ENCODE measurements at places on chromosomes 1 and 21. TPM values are rescaled to one million over a fixed set of nuclear protein-coding genes. Genes with fewer than 3 reads are reported as not detected.

- no peak for DNase-seq
- H3K36me3 ChIP-seq: no peaks in the 10 kb centered on the region
- peaks cover 4% of the 10 kb centered on the region for H3K4me1 ChIP-seq
Measured at GRCh38 chr1:210445931-210446330, 117.2 kb downstream of the HHAT start.

- DNase-seq: no peak
- H3K4me1 ChIP-seq: peaks cover 3% of the 10 kb centered on the region
- H3K27me3 ChIP-seq: peaks cover 11% of the 10 kb centered on the region
- H3K27ac ChIP-seq: no peak overlapping the region
- H3K4me3 ChIP-seq: no peak overlapping the region
Measured at GRCh38 chr1:116429821-116430374, 56.9 kb downstream of the ATP1A1 start.

DNA sequence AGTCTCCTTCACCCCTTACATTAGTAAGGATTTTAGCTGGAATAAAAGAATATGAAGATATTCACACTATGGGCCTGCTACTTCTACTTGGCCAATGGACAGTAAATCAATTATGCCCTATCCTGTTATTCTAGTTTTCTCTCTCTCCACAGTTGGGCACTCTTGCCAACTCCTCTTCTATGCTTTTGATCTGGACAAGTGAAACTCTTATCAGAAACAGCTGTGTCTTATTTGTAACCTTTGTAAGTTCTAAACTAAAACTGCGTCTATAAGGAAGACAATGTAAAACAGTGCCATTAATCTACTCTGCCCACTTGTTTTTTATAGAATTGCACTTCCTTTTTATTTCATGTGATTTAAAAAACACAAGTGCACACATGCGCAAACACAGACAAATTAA lies 244.0 kb upstream of the DMRTA2 start:
- no peaks in the 10 kb centered on the region for H3K36me3 ChIP-seq
- no peak for DNase-seq
- H3K4me1 ChIP-seq: peaks cover 9% of the 10 kb centered on the region
- no peaks in the 10 kb centered on the region for H3K27me3 ChIP-seq

DNA sequence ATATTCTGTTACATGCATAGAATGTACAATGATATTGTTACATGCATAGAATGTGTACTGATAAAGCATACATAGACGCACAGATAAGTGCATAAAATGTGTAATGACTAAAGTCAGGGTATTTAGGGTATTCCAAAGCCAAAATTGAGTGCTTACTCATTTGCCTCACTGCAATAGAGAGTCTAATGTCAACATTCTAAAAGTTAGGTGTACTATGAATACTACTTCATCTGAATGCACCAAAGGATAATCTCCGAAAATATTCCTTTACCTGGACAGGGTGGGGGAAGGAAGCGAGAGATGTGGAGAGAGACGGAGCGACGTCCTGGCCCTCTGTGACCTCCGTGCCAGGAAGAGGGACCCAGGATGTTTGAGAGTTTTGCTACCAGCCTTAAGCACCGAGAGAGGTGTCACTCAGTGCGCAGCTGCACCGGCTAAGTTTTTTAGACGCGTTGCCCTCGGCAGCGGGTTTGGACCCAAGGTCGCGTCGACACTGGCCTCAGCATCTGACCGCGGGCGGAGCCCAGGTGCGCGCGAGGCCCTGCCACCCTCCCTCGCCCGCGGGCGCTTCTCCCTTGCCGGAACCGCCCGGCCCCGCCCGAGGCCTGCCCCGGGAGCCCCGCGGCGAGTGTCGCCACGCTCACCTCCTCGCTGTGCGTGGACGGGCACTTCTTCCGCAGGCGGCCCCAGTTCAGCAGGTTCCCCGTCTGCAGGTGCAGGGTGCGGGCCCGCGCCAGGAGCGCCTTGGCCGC lies 660 bp downstream of the GCLM start:
- DNase-seq: no peak
- H3K4me1 ChIP-seq: peaks cover 4% of the 10 kb centered on the region
- peak overlapping the region; percentile 29 for H3K27ac ChIP-seq
- no peaks in the 10 kb centered on the region for H3K27me3 ChIP-seq
- no peaks in the 10 kb centered on the region for H3K36me3 ChIP-seq
- H3K4me3 ChIP-seq: peak overlapping the region; percentile 74

DNA sequence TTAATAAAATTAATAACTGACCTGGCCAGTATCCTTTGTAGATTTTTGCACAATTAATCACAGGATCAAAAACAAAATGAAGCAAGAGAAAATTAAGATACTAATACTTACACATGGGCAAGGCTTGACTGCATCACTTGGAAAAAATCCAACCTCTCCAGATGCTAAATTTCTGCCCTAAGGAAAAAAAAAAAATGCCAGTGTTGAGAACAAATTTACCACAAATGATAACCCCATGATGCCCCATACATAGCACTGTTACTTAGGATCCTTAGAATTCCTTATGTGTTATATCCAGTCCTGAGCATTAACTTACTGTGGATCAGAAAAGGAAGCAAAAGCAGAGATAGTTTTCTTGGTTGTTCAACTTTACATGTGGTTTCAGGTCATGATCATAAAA lies 347.5 kb downstream of the VAV3 start:
- no peaks in the 10 kb centered on the region for H3K4me1 ChIP-seq
- no peak overlapping the region for H3K27ac ChIP-seq
- no peaks in the 10 kb centered on the region for H3K36me3 ChIP-seq
- no peaks in the 10 kb centered on the region for H3K27me3 ChIP-seq
- no peak for DNase-seq
- H3K4me3 ChIP-seq: no peak overlapping the region

DNA sequence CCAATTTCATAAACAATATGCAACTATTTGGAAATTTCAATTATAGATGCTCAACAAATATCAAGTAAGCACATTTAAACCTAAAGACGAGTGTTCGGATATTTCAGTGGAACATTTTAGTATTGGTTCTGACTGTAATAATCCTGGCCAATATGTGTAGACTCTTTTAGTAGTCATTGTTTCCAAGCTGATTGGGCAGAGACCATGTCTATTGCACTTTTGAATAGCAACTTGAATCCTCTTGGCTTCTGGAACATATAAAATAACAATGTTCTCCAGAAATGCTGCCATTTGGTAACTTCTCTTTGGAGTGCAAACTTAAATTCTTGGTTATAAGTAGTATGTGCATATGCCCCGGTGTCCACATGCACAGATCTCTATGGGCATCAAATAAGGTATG lies 205.5 kb upstream of the C1orf105 start:
- H3K27ac ChIP-seq: no peak overlapping the region
- no peaks in the 10 kb centered on the region for H3K27me3 ChIP-seq
- no peaks in the 10 kb centered on the region for H3K36me3 ChIP-seq
- peaks cover 4% of the 10 kb centered on the region for H3K4me1 ChIP-seq
- DNase-seq: no peak

GRCh38 chr1:214331827-214332423 lies 51.0 kb downstream of the SMYD2 start:
- no peak overlapping the region for H3K4me3 ChIP-seq
- DNase-seq: peak; percentile 32
- peaks cover 3% of the 10 kb centered on the region for H3K36me3 ChIP-seq
- H3K27ac ChIP-seq: no peak overlapping the region

- no peak overlapping the region for H3K4me3 ChIP-seq
- no peak for DNase-seq
- no peak overlapping the region for H3K27ac ChIP-seq
- H3K4me1 ChIP-seq: peaks cover 22% of the 10 kb centered on the region
- H3K36me3 ChIP-seq: no peaks in the 10 kb centered on the region
- no peaks in the 10 kb centered on the region for H3K27me3 ChIP-seq
Measured at GRCh38 chr1:155223047-155223446, 14.6 kb downstream of the MTX1 start.

DNA sequence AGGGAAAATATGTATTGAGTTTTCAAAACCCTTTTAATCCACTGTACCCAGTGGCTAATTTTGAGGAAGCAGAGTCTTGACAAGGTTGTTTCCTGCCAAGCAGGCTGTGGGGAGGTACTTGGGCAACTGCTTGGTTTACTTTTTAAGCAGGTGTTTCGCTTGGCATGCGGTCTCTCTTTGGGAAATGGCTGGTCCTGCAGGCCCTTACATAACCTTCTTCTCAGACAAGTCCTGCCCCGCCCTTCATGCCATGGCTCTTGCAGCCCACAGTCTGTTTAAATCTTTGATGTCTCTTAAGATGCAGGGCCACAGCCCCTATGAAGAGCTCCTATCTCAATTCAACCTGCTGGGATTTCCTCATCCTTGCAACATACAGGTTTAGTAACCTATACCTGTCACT lies 36.0 kb upstream of the ABCD3 start:
- H3K4me1 ChIP-seq: peaks cover 1% of the 10 kb centered on the region
- peaks cover 4% of the 10 kb centered on the region for H3K27me3 ChIP-seq
- DNase-seq: no peak
- H3K36me3 ChIP-seq: no peaks in the 10 kb centered on the region

DNA sequence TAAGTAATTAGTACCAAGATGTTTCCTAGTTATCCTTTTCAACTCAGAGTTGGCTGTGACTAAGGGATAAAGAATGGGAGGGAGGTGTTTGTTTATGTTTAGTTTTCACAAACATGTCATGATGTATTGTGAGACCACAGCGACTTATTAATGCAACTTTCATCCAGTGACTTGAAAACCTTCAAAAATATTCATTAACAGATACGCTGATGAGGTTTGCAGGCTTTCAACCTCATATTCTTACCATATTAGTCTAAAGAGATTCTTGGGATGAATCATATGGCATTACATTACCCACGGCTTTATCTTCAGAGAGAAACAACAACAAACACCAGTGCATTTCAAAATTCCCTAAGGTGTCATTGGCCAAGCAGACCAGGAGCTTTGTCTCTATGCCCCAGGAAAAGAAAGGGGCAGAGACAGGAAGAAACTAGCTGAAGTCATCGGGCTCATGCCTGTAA lies 36.4 kb downstream of the PALMD start:
- H3K36me3 ChIP-seq: no peaks in the 10 kb centered on the region
- DNase-seq: peak; percentile 88
- no peak overlapping the region for H3K4me3 ChIP-seq
- H3K27me3 ChIP-seq: no peaks in the 10 kb centered on the region

DNA sequence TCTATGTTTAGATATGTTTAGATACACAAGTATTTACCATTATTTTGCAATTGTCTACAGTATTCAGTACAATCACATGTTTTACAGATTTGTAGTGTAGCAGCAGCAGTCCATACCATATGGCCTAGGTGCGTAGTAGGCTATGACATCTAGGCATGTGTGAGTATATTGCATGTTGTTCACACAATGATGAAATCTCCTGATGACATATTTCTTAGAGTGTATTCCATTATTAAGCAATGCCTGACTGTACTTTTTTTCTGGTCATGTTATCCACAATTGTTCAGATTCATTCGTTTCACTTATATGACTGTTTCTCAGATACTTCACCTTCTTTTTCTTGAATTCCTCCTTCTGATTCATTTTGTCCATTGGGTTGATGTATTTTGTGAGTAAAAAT lies 9.9 kb upstream of the BACE2 start:
- H3K4me3 ChIP-seq: no peak overlapping the region
- no peaks in the 10 kb centered on the region for H3K36me3 ChIP-seq
- H3K4me1 ChIP-seq: no peaks in the 10 kb centered on the region
- no peak overlapping the region for H3K27ac ChIP-seq
- H3K27me3 ChIP-seq: peaks cover 10% of the 10 kb centered on the region
- no peak for DNase-seq

DNA sequence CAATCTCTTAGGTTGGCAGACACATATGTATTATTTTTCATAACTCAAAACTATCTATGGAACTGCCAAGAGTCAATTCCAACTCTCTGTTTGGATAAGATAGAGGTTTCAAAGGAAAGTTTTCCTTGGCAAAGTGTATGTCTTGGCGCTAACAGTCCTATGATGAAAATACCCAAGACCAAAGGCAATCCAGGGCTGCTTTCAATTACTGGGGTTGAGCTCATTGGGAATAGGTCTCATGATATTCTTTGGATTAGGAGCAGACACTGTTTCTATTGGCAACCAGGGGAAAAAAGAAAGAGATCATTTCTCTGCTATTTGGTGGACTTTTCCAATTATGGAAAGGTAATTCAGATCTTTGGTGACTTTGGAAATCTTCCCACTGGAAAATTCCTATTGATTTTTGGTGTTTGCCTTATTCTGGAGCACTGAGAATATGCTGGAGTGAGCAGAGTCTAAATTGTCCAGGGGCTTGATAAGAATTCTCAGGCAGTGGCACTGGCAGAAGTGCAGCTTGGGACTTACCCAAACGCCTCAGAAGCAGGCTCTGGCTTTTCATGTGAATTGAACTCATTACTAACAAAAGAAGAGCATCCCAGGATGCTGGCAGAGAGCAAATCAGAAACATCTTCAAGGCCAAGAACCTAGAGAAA lies 20.4 kb upstream of the PLXNA2 start:
- no peak for DNase-seq
- H3K27me3 ChIP-seq: peaks cover 17% of the 10 kb centered on the region
- H3K4me3 ChIP-seq: no peak overlapping the region

DNA sequence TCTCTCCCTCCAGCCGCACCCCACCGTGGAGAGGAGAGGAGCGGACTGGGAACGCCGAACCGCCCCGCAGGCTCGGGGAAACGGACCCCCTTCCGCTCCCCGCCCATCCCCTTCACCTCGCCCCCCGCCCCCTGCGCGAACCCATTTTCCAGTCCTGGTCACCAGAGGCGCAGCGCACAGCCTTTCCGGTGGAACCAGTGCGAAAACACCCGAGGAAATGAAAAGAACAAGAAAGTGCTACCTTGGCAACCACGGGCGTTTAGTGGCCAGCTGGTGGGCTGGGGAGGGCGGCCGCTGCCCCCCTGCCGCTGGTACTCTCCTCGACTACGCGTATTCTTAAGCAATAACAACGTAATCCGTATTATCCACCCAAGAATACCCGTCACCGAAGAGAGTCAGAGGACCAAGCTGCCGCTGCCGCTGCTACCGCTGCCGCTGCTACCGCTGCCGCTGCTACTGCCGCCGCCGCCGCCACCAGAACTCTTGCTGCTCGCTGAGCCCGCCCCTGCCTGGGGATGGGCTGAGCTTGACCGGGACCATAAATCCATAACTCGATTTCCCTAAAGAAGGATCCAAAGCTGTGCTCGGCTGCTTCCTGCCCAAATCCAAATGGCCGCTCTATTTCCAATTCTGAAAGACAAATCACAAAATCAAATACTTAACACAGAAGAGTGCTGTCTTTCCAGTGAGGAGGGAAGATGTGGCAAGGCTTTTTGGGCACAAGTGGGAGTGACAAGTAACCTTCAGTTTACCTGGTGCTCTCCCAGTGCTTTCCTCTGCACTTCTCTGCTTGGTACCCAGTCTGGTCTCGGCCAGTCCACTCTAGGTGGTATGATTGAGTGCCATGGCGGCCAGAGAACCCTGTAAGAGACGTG lies 125.2 kb upstream of the DPYD start:
- H3K36me3 ChIP-seq: no peaks in the 10 kb centered on the region
- H3K27me3 ChIP-seq: no peaks in the 10 kb centered on the region
- peaks cover 5% of the 10 kb centered on the region for H3K4me1 ChIP-seq
- peak overlapping the region; percentile 95 for H3K4me3 ChIP-seq

Gene TTLL7
- total RNA-seq: 13.3 TPM

Gene RAB25
- total RNA-seq: not detected

Gene CFHR4
- total RNA-seq: not detected

Gene INKA2
- 2.2 TPM for total RNA-seq

Gene PTGFR
- 8.6 TPM for total RNA-seq

Gene PDC
- not detected for total RNA-seq

Gene OR2G3
- total RNA-seq: not detected

Gene C1orf74
- total RNA-seq: 4.3 TPM

Gene CNIH3
- 2.0 TPM for total RNA-seq

Gene DNM3
- total RNA-seq: 0.83 TPM

Gene PLA2G2C
- not detected for total RNA-seq

Gene S100A7A
- total RNA-seq: not detected

Gene GPN2
- total RNA-seq: 10.6 TPM
